ENCODE measurements at places on chromosomes 1 and 21.

DNA sequence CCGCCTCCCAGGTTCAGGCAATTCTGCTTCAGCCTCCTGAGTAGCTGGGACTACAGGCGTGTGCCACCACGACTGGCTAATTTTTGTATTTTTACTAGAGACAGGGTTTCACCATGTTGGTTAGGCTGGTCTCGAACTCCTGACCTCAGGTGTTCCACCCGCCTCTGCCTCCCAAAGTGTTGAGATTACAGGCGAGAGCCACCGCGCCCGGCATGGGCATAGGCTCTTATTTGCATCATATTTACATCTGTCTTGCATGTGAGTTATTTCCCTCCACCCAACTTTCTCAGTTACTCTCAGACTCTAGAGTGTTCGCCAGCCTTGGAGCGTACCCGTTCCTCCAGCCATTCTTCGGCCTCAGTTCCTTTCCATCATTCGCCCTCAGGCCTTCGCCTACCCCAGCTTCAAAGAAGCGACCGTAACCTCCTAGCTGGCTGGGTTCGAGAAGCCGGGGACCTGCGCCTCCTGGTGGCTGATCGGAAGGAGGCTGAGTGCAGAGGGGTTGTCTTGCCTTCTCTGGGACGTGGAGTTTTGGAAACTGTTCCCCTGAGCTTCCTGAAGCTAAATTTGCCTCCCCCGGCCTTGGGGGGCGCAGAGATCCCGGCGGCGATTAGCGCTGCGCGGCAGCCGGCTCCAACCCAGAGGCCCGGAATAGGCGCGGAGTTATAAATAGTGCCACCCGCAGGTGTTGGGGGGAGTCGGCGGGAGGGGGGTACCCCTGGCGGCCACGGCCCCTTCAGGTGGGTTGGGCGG is 3.6 kb upstream of the ZBTB7B start:
- peak; percentile 72 for DNase-seq

DNA sequence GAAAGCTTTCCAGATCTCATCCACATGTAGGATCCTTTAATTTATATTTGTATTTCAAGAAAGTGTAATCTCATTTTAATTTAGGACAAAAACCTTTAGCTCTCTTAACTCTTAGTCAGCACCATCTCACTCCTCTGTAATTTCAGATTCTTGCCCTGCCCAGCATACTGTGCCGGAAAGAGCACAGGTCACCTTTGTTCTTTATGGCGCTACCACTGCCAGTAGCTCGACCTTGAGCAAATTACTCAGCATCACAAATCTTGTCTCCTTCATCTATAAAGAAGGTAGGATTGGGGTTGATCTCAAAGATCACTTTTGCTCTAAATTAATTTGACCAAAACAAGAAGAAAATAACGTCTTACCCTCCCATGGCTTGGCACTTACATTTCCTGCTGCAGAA is 56.1 kb upstream of the ZC3H11B start:
- no peak for DNase-seq

- DNase-seq = no peak
Measured at GRCh38 chr21:44955798-44956175, 16.0 kb downstream of the SLX9 start.

- no peak for DNase-seq
Measured at GRCh38 chr1:202708456-202709275, 1.6 kb downstream of the SYT2 start.

DNA sequence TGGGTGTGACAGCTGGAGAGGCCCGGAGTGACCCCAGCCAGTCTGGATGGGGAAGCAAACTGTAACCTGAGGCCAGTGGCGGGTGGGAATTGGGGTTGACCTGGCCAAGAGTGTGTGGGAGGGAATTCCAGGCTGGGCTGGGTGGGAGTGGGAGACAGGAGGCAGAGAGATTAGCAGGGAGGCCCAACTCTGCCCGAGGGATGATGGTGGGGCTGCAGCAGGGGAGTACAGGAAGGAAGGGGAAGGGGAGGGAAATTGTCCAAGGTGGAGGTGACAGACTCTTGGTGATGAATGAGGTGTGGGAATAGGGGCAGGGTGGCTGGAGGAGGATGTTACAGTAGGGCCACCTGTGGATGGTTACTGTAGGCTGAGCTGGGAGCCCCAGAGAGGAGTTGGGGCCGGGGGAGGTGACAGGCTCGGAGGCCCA is 40.4 kb downstream of the HUNK start:
- no peak for DNase-seq

- no peak for DNase-seq
Measured at GRCh38 chr1:219773775-219774174, 154.6 kb downstream of the SLC30A10 start.

DNA sequence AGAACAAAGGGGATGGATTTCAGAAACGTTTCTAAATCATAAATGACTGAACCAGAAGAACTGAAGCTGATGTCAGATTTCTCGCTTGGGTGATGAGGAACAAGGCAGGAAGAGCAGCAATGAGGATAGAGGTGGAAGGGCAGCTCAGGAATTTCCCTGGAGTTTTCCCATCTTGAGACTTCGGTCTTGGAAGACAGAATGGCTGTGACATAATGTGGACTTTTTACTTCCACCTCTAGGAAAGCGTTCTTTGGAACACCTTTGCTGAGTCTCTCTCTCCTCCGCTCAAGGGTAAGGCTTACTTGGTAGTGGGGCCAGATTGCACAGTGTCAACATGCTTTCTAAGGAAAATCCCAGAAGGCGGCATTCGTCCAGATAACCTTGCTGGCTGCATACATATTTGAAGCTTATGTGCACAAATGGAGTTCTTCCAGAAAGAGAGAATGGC is 36.6 kb downstream of the DEGS1 start:
- DNase-seq = no peak

DNA sequence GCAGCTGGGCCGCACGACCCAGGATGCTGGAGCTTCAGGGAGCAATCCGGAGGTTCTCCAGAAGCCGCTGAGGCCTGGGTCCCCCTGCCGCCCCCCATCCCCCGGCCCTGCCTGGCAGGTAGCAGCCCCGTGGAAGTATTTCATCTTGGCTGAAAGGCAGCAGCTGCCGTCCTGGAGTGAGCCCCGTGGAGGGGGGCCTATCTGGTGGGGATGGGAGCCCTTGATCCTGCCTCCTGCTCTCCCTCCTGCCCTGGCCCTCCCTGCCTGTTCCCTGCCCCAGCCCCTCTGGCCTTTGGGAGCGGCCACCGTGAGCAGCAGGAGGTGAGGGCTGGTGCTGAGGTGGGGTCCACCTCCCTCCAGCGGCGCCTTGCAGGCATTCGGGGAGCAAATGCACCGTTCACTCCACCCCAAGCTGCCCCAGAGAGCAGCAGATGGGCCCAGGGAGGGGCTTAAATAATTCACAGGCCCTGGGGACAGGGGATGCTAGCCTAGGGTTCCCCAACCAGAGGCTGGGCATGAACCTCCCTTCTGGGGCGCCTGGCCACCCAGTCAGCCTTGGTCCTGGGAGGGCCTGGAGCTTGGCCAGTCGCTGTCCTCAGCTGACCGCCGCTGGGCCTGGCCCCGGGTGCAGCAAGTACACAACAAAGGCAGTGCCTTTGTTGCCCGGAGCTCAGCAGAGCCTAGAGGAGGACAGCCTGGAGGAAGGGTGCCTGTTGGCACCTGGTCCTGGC is 23.7 kb upstream of the PLCH2 start:
- no peak for DNase-seq

DNA sequence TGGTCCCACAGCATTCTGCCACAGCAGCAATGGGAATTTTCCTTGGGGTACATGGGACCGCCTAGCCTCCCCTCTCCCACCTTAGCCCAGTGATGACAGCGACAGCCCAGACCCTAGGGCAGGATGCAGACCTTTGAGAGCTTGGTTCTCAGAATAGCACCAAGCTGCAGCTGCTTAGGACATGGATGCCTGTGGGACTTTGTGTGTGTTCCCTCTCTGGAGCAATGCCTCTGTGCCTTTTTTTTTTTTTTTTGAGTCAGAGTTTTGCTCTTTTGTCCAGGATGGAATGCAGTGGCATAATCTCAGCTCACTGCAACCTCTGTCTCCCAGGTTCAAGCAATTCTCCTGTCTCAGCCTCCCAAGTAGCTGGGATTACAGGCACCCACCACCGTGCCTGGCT is 44.2 kb upstream of the AK4 start:
- no peak for DNase-seq

GRCh38 chr1:46130606-46131005 is 1.8 kb downstream of the PIK3R3 start:
- DNase-seq = no peak

DNA sequence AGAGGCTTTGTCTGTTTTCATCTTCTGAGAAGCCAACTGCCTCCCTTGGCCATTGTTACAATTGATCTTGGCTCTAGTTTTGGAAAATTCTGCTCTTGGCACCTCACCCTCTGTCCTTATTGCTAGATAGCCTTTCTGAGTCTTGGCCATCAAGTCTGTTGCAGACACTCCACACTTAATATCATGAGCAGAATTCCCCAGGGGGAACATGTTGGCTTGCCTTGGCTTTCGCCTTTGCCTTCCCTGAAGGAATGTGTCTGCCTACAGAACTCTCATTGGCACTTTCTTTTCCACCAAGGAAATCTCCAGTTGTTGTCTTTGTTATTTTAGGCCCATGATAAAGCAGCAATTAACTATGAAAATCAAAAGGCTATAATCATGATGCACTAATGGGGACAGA is 42.7 kb upstream of the LDLRAP1 start:
- DNase-seq = no peak

DNA sequence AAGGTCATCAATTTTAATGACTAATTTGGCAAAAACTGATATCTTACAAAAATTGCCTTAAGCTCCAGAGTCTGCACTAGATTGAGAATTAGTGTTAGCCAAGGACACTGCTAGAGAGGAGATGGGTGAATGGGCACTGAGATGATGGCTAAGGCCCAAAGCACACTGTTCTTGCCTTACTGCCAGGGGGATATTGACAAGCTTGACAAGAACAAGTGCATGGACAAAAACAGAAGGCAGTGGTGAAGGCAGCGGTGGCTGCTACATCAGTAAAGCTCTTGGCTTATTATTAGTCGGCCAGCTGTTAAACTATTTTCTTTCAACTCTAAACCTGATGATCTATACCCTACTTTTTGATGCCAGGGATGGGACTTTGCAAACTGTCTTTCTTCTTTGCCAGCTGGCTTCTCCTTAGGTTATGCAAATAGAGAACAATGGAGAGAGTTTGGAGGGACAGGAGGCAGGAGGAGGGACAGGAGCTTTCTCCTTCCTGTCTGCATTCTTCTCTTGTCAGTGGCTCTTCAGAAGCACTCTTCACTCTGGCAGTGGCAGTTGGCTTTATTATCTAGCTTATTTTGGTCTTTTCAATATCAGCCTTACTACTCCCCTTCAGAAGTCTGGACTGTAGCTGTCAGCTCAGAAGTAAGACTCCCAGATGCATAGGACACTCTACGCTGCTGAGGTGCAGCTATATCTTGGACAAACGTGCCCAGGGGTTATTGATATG is 853.5 kb upstream of the TMPRSS15 start:
- no peak for DNase-seq

- no peak for DNase-seq
Measured at GRCh38 chr21:39040494-39041110, 142.6 kb downstream of the PSMG1 start.

DNA sequence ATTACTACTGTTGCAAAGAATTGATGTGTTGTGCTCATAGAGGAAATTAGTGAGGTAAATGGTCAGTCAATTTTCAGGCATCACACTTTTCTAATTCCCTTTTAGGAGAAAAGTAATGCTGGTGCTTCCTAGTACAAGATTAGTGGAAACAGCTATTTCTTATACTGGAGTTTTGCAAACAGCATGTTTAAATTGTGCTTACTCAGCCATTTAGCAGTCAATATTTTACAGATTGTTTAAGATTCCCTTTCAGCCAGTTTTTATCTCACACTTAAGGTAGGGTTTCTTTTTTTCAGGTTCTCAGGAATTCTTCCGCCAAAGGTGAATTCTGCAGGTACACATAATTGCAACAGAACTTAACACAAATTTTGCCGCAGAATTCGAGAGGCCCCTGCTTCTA is 10.9 kb downstream of the SRRM1 start:
- DNase-seq = no peak

GRCh38 chr1:182338806-182339370 is 52.7 kb downstream of the GLUL start:
- no peak for DNase-seq

DNA sequence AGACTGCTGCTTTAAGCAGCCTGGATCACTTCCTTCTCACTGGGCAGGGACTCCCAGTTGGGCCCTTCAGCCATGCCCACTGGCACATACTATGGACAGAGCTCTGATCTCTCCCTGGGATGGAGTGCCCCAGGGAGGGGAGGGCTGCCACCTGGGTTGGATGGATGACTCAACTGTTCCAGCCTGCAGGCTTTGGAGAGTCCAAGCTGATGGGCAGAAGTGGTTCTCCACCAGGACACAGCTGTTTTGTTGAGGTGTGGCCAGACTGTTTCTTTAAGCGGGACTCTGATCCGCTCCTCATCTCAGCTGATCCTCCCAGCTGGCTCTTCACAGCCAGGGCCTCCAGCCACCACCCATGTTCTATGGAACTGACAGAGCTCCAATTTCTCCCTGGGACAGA is 166.9 kb downstream of the MAGI3 start:
- DNase-seq = no peak

GRCh38 chr1:208423526-208423925 is 179.3 kb upstream of the PLXNA2 start:
- DNase-seq = no peak

DNA sequence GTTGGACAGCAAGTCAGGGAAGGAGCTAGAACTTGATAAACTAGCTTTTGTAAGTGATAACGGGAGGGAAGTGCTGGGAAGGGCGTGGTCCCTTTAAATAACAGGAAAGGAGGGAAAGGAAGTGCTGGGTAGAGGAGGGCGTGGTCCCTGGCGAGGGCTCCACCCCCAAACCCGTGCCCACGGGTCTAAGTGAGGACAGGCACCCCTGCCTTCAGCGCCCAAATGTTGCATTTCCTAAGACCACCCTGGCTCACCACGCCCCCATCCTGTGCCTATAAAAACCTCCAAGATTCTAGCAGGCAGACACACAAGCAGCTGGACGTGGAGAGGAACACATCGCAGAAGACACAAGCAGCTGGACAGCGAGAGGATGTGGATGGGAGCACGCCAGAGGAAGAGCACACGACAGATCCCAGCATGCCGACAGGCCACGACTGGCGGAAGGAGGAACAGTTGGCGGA is 58.5 kb downstream of the PALMD start:
- DNase-seq = no peak

DNA sequence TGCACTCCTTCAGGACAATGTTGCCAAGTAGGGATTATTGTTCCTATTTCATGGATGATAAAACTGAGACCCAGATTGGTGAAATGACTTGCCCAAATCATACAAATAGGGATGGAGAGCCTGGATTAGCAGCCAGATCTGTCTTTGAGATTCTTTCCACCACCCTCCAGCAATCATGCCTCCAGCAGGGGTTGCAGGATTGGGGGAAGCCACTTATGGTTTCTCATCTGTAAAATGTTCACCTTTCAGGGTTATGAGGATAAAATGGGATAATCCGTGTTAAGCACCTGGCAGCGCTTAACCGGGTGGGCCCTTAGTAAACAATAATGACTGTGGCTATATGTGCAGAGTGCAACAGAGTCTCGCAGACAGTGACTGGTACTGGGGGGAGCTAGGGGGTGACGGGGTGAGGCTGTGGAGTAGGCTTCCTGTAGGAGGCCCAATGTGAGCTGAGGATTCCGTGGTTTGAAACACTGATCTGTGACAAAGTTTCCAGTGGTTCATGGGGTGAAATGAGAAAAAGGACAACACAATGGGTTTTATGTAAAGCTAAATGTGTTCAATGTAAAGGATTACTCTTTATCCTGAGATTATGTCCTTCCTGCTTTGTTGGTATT is 33.7 kb upstream of the FOXO6 start:
- DNase-seq = no peak

All from CD4-positive, alpha-beta T cell treated with Interferon gamma for 1 hour (primary cell).